Effector memory CD4-positive, alpha-beta T cell (primary cell): ENCODE measurements at places on chromosomes 3 and 15.

GRCh38 chr3:139260041-139260486 lies 83.8 kb upstream of the MRPS22 start:
- no peak for DNase-seq

DNA sequence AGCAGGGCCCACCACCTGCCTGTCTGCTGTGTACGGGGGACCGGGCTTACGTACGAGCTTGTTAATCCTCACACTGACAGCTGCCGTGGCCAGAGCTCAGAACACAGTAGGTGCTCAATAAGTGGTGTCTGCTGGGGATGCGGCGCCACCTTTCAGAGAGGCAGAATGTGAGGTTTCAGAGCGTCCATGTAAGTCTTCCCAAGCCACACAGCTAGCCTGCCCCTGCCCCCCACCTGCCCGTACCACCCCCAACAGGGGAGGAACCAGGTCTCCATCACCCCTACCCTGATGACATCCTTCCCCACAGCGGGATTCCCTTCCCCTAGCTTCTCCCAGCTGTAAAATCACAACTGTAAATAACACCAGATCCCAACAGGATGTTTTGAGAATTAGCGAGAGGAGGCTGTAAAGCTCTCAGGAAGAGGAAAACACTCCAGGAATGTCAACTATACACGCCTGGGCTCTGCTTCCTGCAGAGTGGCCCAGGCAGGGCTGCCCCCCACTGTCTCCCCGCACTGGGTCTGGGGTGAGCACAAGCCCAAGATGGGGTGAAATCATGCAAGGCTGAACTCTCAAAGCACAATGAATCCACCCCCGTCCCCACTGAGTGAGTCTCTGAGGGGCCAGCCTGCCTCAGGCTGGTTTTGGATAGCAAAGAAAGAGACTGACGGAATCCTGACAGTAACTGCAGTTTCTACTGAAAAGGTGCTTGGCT lies 250.1 kb upstream of the LYSMD4 start:
- no peak for DNase-seq

- DNase-seq, result no peak
Measured at GRCh38 chr3:102885289-102885688, 450.5 kb downstream of the ZPLD1 start.

GRCh38 chr15:40618023-40618422 lies 24.0 kb downstream of the KNL1 start:
- DNase-seq, result no peak

- no peak for DNase-seq
Measured at GRCh38 chr3:99410789-99411311, 227.5 kb upstream of the COL8A1 start.

DNA sequence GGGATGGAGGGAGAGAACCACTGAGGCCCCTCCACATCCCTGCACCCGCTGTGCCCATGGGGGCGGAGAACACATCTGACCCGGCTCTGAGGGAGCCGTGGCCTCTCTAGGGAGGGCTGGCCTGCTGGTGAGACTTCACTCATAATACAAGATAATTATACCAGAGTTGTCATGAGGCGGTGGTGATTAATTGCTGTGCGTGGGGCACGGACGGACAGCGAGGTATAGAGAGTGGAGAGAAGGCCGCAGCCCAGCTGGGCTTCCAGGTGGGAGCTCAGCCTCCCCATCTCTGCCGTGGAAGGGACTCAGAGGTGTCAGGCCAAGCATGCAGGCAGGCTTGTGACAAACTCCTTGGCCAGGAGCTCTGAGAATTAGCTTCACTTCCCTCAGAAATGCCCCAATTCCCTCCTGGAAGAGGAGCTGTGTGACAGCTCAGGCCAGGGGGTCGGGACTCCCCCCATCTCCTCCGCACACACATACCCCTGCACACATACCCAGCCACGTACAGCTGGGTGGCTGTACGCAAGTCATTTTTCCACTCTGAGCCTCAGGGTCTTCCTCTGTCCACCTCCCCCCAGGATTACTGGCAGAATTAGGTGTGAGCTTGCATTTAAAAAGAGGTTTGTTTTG lies 6.0 kb upstream of the GATA2 start:
- DNase-seq, result no peak

- no peak for DNase-seq
Measured at GRCh38 chr3:48826451-48826850, 21.2 kb downstream of the PRKAR2A start.

GRCh38 chr3:61407397-61407796 lies 154.0 kb upstream of the PTPRG start:
- no peak for DNase-seq

- DNase-seq, result no peak
Measured at GRCh38 chr3:124937049-124937448, 2.5 kb upstream of the MUC13 start.

DNA sequence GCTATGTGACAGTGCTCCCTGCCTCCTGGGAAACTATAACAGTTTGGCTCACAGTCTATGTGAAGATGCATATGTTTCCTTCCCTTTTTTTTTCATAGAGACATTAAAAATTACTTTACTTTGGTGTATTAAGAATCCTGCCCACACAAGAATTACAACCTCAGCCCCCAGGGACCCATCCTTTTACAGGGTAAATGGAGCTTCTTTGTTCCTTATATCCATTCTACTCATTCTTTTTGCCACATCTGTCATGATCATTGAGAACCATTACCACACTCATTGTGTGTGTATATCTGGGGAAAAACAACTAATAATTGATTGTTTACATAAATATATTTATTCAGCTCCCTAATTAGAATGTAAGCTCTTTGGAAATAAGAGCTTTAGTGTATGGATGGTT lies 157.4 kb downstream of the SSR3 start:
- DNase-seq, result no peak

- no peak for DNase-seq
Measured at GRCh38 chr3:46318207-46318927, 35.5 kb upstream of the CCR2 start.

- DNase-seq, result no peak
Measured at GRCh38 chr15:38994310-38994709, 429.7 kb upstream of the RASGRP1 start.

DNA sequence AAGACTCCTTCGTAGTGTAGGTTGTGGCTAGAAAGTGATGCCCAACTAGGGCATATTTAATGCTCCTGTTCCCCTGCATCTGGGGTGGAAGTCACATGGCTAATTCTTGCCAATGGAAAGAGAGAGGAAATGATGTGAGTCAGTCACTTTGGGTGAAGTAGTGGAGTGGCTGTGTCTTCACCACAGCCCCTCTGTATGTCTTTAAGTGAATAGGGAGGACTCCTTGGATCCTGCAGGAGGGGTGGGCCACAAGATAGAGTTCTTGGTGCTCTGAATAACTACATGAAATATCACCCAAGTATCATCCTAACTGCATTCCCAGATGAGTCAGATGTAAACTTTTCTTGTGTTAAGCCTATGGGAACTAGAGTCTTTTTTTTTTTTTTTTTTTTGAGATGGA lies 17.8 kb upstream of the MB21D2 start:
- no peak for DNase-seq

GRCh38 chr3:19954676-19955075 lies 7.8 kb downstream of the RAB5A start:
- DNase-seq, result no peak

GRCh38 chr15:71199384-71200351 lies 84.4 kb downstream of the THSD4 start:
- no peak for DNase-seq

DNA sequence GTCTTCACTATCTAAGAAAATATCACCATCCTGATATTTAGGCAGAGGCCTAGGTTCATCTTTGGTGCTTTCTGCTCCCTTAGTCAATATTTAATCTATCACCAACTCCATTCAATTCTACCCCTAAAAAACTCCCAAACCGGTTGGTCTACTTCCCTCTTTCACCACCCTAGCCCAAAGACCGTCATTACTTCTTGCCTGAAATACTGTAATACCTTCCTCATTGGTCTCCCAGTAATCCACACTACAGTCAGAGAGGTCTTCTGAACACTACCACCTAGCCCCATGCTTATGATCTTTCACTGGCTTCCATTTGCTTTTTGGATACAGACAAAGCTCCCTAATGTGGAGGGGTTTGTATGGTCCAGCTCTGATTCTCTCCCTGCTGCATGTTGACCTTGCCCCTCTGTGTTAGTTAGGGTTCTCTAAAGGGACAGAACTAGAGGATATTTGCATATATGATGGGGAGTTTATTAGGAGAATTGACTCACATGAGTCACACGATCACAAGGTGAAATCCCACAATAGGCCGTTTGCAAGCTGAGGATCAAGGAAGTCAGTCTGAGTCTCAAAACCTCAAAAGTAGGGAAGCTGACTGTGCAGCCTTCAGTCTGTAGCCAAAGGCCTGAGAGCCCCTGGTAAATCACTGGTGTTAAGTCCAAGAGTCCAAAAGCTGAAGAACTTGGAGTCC lies 36.4 kb upstream of the ATP2C1 start:
- DNase-seq, result no peak

- no peak for DNase-seq
Measured at GRCh38 chr15:42691308-42691707, 45.6 kb downstream of the CDAN1 start.
